Posterior vena cava (tissue), 2 donors: ENCODE measurements at places on chromosomes 5 and 9.

DNA sequence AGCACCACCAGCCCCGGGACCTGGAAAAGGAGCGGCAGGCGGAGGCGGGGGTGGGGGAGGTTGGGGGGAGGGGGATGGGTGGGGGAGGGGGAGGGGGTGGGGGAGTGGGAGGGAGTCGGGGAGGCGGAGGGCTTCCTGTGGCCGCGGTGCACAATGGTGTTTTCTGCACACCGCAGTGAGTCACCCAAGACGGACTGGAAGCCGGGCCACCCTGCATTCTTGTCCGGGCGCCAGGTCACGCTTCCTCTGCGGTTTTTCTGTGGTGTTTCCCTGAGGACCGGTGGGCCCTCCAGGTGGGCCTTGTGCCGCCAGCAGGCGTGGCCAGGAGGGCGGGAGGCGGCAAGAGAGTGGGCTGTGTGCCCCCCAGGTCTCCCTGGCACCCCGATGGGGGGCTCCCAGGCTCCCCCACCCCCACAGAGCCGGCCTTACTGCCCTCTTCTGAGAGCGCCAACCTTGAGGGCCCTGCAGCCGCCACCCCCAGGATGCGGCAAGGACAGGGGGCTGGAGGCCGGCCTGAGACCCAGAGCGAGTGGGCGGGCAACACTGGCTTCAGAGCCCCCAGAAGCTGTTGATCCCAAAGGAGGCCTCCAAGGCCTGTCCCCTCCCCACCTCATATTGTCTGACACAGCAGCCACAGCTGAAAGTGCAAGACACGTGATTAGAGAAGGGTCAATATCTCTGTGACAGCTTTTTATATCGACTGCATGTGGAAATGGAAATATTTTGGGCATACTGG is 11.1 kb downstream of the EXD3 start:
- peak; percentile 91 for DNase-seq

DNA sequence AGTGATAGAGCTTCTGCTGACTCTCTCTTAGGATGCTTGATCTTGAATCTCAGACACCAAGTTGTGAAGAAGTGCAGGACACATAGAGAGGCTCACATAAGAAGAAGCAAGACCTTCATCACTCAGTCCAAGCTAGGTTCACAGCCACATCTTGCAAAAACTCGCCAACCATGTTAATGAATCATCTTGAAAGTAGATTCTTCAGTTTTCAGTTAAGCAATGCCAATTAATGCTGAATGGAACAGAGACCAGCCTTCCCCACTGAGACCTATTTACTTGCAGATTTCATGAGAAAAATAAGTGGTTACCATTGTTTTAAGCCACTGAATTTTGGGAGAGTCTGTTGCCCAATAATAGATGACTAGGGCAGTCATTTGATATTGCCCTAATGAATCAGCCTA is 217.7 kb upstream of the EDIL3 start:
- DNase-seq: no peak

GRCh38 chr5:8981496-8981895 is 564.4 kb downstream of the SEMA5A start:
- no peak for DNase-seq

DNA sequence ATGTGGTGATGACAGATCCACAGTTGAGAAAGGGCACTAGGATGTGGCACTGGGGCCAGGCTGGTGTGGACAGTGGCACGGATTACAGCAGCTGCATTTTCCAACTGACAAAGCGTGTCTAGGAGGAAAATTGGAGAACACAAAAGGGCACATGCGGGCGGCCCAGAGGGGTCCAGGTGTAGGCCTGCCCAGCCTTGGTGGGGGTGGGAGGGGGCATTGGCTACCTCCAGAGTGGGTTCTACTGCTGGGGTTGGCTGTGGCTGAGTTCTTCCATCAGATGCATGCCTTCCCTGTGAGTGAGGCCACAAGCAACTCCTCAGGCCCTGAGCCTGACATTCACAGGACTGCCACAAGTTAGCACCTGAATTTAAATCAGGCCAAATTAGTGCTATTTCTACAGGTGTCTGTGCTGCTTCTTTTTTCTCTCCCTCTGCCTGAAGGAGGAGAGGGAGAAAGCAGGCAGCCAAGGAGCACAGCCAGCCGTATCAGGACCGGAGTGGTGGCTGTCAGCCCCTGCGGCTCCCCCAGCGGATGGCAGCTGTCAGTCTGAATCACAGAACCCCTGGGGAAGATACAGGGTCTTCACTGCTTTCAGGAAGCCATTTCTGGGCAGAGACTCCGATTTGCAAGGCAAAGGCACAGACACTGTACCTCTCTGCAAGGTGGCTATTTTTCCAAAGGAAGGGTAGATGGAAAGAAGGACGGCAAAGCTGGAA is 464.2 kb downstream of the SPOCK1 start:
- DNase-seq: no peak

DNA sequence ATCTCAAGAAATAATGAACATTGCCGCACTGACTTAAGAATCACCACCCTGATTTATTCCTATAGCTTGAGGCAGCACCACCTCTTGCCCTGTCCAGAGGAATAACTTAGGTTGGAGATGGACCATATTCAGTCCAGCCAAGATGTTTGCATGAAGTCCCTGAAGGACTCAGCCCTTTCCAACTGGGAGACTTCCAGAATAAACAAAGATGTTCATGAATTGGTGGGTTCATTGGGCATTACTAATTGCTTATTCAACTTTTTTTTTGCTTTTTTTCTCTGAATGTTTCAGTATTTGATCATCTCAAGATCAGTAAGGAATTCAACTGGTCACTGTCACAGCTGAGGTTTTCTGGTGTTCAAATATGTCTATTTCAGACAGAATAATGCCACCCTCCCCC is 470.6 kb downstream of the CCDC171 start:
- no peak for DNase-seq

DNA sequence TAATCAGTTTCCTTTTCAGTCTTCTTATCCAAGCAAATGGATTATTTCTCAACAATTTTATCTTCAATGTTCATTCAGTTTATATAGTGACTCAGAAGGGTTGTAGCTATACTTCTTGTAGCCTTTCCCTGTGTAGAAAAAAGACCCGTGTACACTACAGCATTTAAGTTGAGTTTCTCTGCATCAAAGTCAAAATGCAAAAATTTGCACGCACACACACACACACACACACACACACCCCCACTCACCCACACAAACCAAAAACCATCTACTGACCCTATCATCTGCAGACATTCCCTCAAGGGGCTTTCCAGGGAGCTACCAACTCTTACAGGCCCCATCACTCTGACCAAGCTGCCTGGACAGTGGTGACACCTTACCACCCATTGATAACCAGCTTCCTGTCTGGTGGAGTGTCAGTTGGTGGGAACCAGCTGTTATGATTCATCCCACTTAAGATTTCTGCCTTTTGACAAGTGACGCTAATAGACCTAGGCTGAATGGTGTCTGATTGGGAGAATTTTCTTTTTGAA is 12.2 kb upstream of the ELL2 start:
- DNase-seq: no peak

GRCh38 chr9:80437091-80437640 is 865.4 kb downstream of the TLE4 start:
- no peak for DNase-seq

DNA sequence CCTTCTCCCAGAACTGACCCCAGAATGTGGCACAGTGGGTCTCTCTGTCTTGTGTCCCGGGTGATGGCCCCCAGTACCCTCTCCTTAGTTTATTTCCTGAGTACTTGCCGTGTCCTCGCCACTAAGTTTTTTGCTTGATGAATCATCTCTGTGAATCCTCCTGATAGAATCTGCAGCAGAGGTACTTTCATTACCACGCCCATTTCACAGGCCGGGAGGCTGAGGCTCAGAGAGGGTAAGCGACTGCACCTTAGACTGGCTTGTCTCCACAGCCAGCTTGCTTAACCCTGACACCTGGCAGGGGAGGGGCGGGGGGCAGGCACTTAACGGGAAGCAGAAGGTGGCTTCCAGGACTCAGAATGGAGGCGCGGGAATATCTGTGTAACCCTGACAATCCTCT is 7.9 kb upstream of the IER5L start:
- DNase-seq: no peak

- DNase-seq: no peak
These were observed 11.3 kb downstream of the DBN1 start for GRCh38 chr5:177462021-177462670.

- no peak for DNase-seq
These were observed 1865.4 kb downstream of the MAT2B start for GRCh38 chr5:165370794-165371193.
